Stimulated activated CD4-positive, alpha-beta T cell treated with anti-CD3 and anti-CD28 coated beads, Interleukin-1b, Interleukin-23, amount 100 ng/mL, for 1 hour (primary cell): ENCODE measurements at places on chromosomes 12 and 14.

DNA sequence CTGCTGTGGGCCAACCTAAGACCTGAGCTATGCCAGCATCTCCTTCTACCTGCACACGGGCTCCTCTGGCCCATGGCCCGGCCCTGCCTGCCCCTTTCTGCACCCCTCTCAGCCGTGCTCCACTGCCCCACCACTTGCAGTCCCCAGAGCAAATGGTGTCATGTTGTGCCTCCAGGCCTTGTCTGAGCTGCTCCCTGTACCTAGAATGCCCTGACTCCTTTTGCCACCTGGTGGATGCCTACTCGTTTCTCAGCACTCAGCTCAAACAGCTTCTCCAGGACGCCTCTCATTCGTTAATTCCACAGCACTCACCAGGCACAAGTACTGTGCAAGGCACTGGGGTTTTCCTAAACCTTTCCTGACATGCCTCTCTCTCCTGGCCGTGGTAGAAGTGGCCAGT, 63.2 kb upstream of the PNMA1 start:
- DNase-seq: no peak

GRCh38 chr12:103470664-103471063, 25.1 kb downstream of the C12orf42 start:
- DNase-seq: no peak

- no peak for DNase-seq
Measured at GRCh38 chr12:23576372-23576771, 373.1 kb downstream of the SOX5 start.

- DNase-seq: no peak
Measured at GRCh38 chr12:115866909-115867525, 410.5 kb downstream of the MED13L start.

GRCh38 chr14:100104523-100105300, 39.5 kb downstream of the EVL start:
- no peak for DNase-seq

GRCh38 chr12:104172570-104172947, 34.5 kb upstream of the NFYB start:
- no peak for DNase-seq

DNA sequence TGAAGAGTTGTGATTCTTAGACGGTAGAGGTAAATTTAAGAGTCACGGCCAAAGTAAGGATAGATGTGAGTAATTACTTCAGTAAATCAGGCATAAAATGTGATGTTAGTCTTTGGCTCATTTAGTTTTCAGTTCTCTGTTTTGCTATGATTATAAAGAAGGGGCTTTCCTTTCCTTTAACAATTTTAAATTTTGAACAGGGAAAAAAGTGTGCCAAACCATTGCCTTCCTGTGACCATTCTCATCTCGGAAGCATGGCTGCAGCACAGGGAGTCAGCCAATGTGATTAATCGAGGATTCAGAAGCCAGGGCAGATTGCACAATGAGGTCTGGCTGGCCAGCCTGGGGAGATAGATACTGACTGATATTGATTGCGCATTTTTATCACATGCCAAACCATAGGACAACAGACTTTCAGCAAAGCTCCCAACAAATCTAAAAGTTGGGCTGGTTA, 480.2 kb upstream of the PRICKLE1 start:
- no peak for DNase-seq
